ENCODE measurements at places on chromosomes 11 and 22.

DNA sequence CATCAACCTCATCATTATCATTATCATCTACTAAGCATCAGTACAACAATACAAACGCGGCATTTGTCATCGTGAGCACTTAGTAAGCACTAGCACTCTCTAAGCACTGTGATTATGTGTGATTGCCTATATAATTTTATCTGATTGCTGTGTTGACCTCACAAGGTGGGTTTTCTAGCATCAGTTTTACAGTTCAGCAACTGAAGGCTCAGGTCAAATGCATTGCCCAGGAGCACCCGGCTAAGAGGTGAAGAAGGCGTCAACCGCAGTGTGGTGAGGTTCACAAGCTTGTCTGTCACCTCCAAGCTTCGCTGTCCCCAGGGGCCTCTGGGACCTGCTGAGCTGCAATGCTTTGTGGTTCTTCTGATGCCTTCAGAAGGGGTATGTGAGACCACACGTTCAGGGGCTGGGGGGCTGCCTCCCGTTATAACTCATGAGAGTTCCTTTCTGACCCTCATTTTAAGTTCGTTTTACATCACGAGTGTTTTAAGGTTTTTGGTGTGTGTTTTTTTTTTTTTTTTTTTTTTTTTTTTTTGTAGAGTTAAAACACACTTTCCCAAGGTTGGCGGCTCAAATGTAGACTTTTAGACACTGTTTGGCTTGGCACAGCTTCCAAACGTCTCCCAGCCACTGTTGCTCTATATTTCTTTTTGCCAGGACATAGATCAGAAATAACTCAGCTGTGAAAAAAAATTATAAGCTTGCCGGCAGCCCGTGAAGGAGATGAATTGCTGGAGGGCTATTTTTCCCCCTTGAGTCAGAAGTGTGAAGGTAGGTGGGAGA is 33.8 kb upstream of the SCUBE1 start:
- DNase-seq: peak; percentile 57

- no peak for DNase-seq
These were observed 111.8 kb downstream of the MICAL2 start for GRCh38 chr11:12222055-12222792.

GRCh38 chr11:106748059-106748458 is 270.2 kb downstream of the GUCY1A2 start:
- no peak for DNase-seq

DNA sequence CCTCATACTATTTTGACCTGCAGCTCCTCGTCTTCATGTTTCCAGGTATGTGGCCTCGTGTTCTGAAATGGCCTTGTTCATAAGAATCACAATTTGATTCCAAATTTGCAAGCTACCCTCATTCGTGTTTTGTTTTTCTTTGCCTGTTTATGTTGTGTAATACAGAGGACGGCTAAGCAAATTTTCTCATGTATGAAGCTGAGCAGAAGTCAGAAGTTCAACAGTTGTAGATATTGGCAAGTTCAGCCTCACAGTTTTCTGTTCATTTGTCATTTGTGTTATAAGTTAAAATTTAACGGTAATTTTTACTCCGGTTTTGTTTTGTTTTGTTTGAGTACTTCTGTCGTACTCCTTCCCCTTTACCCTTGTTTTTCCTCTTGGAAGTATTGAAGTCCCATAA is 15.4 kb upstream of the CHEK1 start:
- DNase-seq: no peak

Data from activated CD4-positive, alpha-beta T cell treated with anti-CD3 and anti-CD28 coated beads, Interleukin-2, Interleukin-6, amounts not matched to agents 100 ng/mL and 50 ng/mL, durations not matched to agents 16 hours and 8 hours (primary cell).